ENCODE measurements at places on chromosomes 3 and 15. TPM values are rescaled to one million over a fixed set of nuclear protein-coding genes. Genes with fewer than 3 reads are reported as not detected.

Gene PARP9
- total RNA-seq: 0.27 TPM

Gene CTXN2
- total RNA-seq: 0.22 TPM

Gene GMNC
- total RNA-seq: 0.64 TPM

Gene IL5RA
- total RNA-seq: not detected

Gene MYLK
- 4.3 TPM for total RNA-seq

GRCh38 chr15:69439623-69440022 lies 13.0 kb upstream of the RPLP1 start:
- no peak for DNase-seq

DNA sequence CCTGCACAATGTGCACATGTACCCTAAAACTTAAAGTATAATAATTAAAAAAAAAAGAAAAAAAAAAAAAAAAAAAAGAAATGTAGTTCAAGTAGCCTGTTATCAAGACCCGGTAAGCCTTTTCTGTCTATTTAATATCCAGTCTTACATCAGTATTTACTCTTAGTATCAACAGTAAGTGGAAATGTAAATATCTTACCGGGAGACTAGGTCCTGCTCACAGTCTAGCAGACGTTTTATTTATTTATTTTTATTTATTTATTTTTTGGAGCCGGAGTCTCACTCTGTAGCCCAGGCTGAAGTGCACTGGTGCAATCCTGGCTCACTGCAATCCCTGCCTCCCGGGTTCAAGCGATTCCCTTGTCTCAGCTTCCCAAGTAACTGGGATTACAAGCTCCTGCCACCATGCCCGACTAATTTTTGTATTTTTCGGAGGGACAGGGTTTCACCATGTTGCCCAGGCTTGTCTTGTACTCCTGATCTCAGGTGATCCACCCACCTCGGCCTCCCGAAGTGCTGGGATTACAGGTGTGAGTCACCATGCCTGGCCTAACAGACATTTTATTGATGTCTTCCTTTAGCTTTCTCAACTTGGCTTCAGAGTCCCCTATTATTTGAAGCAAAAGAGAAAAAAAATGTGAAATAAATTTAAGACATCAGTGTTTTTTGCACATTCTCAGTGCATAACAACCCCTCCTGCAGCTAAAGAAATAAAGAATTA lies 19.9 kb downstream of the C2CD4B start:
- no peak for DNase-seq

GRCh38 chr3:39188271-39189149 lies 3.9 kb downstream of the XIRP1 start:
- no peak for DNase-seq

Measured in glutamatergic neuron (in vitro differentiated cells).